H1 (cell line): ENCODE measurements at places on chromosomes 16 and 17. TPM values are rescaled to one million over a fixed set of nuclear protein-coding genes. Genes with fewer than 3 reads are reported as not detected.

GRCh38 chr16:48629531-48629930, 19.6 kb upstream of the N4BP1 start:
- H3K27me3 ChIP-seq = no peaks in the 10 kb centered on the region
- no peak overlapping the region for H3K27ac ChIP-seq
- no peaks in the 10 kb centered on the region for H3K36me3 ChIP-seq
- no peak overlapping the region for H3K4me3 ChIP-seq
- H3K4me1 ChIP-seq = no peaks in the 10 kb centered on the region

DNA sequence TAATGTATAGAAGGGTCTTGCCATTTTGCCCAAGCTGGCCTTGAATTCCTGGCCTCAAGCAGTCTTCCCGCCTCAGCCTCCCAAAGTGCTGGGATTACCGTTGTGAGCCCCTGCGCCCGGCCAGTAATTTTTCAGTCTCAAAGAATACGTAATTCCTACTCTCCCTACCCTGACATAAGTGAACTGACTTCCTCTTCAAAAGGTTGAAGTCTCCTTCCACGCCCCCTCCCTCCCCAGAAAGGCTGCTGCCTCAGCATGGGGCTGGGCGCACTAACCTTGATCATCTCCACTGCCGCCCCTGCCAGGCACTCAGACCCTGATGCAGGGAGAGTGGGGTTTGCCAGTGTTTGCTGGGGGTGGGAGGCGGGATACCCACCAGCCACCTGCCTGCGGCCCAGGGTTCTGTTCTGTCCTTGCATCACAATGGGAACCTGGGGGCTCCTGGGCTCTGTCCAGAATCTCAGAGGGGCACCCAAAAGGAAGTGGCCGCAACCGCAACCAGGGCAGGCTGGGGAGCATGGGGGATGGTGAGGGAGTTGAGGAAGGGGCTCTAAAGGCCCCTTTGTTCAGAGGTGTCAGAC, 27.5 kb downstream of the KIFC3 start:
- H3K27me3 ChIP-seq = no peaks in the 10 kb centered on the region
- no peak for DNase-seq
- no peak overlapping the region for H3K27ac ChIP-seq
- no peaks in the 10 kb centered on the region for H3K36me3 ChIP-seq

DNA sequence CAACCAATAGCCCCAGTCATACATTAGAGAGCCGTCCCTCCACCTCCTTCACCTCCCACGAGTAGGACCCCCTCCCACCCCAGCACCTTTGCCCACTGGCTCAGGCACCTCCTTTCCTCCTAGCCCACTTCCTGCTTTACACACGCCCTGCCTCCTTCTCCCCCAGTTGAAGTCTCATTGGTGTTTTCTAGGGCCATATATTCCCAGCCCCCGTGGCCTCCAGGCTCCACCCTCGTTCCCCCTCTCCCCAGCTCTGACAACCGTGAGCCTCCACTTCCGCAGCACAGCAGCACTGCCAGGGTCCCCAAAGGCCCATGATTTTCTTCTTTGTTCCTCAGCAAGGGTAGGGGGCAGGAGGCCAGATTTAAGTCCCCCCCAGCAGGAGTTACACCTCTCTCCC, 340.3 kb upstream of the TNRC6C start:
- no peak overlapping the region for H3K27ac ChIP-seq
- H3K36me3 ChIP-seq = no peaks in the 10 kb centered on the region
- no peak overlapping the region for H3K4me3 ChIP-seq
- no peaks in the 10 kb centered on the region for H3K27me3 ChIP-seq
- H3K4me1 ChIP-seq = peaks cover 6% of the 10 kb centered on the region

DNA sequence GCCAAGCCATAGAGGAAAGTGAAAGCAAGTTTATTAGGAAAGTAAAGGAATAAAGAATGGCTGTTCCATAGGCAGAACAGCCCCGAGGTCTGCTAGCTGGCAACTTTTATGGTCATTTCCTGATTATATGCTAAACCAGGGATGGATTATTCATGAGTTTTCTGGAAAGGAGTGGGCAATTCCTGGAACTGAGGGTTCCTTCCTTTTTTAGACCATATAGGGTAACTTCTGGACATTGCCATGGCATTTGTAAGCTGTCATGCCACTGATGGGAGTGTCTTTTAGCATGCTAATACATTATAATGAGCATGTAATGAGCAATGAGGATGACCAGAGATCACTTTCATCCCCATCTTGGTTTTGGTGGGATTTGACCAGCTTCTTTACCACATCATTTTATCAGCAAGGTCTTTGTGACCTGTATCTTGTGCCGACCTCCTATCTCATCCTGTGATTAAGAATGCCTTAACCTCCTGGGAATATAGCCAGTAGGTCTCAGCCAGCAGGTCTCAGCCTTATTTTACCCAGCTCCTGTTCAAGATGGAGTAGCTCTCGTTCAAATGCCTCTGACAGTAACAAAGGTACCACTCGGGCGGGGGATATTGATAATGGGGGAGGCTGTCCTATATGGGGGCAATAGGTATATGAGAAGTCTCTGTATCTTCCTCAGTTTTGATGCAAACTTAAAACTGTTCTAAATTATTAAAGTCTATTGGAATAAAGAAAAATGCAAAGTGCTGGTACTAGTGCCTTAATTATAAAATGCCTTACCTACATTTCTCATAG, 38.9 kb upstream of the HELZ start:
- H3K27me3 ChIP-seq = no peaks in the 10 kb centered on the region
- no peak overlapping the region for H3K27ac ChIP-seq
- H3K4me3 ChIP-seq = no peak overlapping the region
- DNase-seq = no peak
- no peaks in the 10 kb centered on the region for H3K36me3 ChIP-seq

GRCh38 chr17:65194670-65195334, 57.6 kb downstream of the RGS9 start:
- H3K4me3 ChIP-seq = no peak overlapping the region
- H3K27ac ChIP-seq = no peak overlapping the region
- H3K27me3 ChIP-seq = no peaks in the 10 kb centered on the region
- DNase-seq = no peak

DNA sequence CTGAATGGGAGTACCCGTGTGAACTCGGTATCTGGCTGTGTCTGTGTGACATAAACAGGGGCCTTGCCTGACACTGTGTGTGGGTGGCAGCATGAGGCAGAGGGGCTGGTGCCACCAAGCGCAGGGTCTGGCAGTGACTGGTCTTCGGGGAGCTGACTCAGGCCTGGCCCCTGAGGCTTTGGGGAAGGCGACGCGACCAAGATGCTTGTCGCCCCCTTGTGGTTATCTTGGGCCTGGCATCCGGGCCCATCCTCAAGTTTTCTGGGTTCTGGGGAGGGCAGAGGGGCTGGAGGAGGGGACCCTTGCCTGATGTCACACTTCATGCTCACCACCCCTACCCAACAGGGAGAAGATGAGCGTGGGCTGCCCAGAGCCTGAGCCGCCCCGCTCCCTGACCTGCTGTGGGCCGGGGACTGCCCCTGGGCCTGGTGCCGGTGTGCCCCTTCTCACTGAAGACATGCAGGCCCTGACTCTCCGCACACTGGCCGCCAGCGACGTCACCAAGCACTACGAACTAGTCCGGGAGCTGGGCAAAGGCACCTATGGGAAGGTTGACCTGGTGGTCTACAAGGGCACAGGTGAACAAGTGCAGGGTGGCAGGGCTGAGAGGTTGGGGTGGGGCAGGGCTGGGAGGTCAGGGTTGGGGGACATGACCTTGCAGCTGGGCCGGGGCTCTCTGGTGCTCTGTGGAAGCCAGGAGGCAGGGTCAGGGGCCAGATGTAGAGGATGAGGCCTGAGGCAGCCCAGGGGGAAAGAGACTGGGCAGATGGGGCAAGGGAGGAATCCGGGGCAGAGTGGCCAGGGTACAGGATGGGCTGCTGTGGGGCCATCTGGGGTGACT, 24.9 kb downstream of the SBK1 start:
- no peak overlapping the region for H3K27ac ChIP-seq
- H3K4me3 ChIP-seq = no peak overlapping the region
- no peak for DNase-seq

GRCh38 chr17:41836550-41837196, 641 bp upstream of the NT5C3B start:
- peaks cover 5% of the 10 kb centered on the region for H3K4me1 ChIP-seq
- H3K27ac ChIP-seq = no peak overlapping the region
- no peak for DNase-seq
- H3K4me3 ChIP-seq = peak overlapping the region; percentile 52

DNA sequence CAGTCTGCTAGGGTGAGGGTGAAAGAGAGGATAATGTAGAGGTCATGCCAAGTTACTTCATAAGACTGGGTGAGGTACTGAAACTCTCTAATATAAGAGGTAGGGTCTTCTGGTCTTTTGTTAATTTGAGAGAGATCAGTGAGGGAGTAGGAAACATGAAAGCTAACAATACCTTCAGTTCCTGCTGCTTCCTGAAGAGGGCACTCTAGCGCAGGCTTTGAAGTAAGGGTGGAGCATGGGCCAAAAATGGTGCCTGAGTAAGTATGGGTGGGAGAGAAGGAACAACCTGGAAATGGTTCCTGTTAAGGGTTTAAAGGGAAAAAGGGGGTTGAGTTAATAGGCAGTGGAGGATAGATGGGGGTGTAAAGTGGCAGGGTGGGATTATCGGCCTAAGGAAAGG, 2449.5 kb downstream of the TP53TG3F start:
- no peaks in the 10 kb centered on the region for H3K4me1 ChIP-seq
- no peak overlapping the region for H3K27ac ChIP-seq
- no peak for DNase-seq
- H3K4me3 ChIP-seq = no peak overlapping the region

The CTRB2 gene
- not detected in 2 replicates for polyA plus RNA-seq

The BOLA2 gene
- polyA plus RNA-seq = 61.1 and 75.2 TPM in 2 replicates

The MYH1 gene
- polyA plus RNA-seq = not detected in 2 replicates

The NPIPB5 gene
- 96.7 and 98.7 TPM in 2 replicates for polyA plus RNA-seq

The RAPGEFL1 gene
- polyA plus RNA-seq = 20.0 and 25.0 TPM in 2 replicates

The MYO15B gene
- polyA plus RNA-seq = 7.1 and 15.1 TPM in 2 replicates

The HOXB5 gene
- not detected in 2 replicates for polyA plus RNA-seq
